Small intestine (tissue), 16 donors: ENCODE measurements at places on chromosomes 6 and 20. TPM values are rescaled to one million over a fixed set of nuclear protein-coding genes. Genes with fewer than 3 reads are reported as not detected.

GRCh38 chr20:36873498-36874189 lies 2.3 kb upstream of the TLDC2 start:
- H3K27me3 ChIP-seq = no peaks in the 10 kb centered on the region
- peak; percentile 93 for DNase-seq
- no peak overlapping the region for H3K4me3 ChIP-seq
- peak overlapping the region; percentile 36 for H3K27ac ChIP-seq

DNA sequence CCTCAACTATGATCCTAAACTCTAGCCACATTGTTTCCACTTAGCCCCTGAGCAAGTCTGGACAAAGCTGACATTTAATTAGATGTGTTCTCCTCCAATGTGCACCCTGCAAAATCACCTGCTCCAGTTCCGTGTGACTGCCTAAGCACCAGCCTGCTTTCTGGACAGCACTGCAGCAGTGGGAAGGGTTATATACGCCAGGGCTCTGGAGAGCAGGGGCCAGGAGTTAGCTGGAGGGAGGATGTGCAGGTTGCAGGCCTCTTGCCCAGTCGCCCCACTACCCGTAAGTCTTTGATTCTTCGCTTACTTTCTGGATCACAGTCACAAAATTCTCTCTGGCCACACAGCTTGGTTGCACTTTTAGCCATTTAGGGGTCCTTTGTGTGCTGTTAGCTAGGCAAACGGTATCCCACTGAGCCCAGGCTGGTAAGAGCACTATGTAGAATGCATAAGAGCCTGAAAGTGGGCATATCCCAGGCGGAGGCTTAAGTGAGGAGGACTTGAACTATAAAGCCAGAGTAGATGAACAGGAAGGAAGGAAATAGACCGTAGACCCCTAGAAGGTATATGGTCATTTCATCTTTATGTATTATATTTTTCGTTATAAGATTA lies 10.7 kb upstream of the PLEKHG1 start:
- H3K36me3 ChIP-seq = no peaks in the 10 kb centered on the region
- H3K4me3 ChIP-seq = no peak overlapping the region

GRCh38 chr6:19879663-19880062 lies 42.5 kb downstream of the ID4 start:
- DNase-seq = no peak
- no peak overlapping the region for H3K4me3 ChIP-seq
- no peaks in the 10 kb centered on the region for H3K36me3 ChIP-seq
- no peaks in the 10 kb centered on the region for H3K4me1 ChIP-seq

DNA sequence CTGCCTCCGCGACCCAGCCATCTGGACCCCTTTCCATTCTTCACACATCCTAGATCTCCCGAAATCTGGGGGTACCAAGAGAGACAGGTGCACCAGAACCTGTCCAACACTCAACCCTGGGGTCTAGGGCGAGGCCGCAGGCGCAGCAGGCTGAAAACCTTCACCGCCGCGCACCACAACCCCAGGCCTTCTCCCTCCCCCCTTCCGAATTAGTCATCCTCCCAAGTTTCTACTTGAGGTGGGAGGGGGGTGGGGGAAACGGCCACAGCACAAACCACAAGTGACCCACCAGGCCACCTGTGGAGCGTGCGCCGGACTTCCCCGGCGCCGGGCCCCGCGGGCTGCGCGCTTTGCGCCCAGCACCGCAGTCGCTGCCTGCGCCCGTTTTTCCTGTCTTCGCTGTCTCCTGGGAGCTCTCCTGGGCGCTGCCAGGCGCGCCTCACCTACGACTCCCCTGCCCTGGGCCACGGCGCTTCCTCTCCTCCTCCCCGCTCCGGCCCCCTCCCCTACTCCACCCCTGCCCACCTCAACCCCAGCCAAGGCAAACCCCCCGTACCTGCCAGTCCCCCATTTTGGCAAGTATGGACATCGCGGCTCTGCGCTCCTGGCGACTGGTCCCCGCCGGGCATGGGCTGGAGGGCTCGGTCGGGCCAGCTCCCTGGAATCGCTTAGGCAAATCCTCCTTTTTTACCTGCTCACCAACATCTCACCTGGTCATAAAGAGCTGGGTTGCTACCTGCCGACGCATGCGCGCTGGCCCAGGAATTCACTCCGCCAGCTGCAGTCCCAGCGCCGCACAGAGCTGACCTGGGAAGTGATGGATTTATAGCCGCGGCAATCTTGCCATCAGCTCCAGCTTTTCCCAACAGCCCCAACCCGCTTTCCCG lies 4.2 kb upstream of the TFAP2A start:
- peaks cover 100% of the 10 kb centered on the region for H3K27me3 ChIP-seq
- H3K36me3 ChIP-seq = no peaks in the 10 kb centered on the region
- no peak overlapping the region for H3K27ac ChIP-seq
- H3K4me1 ChIP-seq = peaks cover 12% of the 10 kb centered on the region
- no peak overlapping the region for H3K4me3 ChIP-seq

DNA sequence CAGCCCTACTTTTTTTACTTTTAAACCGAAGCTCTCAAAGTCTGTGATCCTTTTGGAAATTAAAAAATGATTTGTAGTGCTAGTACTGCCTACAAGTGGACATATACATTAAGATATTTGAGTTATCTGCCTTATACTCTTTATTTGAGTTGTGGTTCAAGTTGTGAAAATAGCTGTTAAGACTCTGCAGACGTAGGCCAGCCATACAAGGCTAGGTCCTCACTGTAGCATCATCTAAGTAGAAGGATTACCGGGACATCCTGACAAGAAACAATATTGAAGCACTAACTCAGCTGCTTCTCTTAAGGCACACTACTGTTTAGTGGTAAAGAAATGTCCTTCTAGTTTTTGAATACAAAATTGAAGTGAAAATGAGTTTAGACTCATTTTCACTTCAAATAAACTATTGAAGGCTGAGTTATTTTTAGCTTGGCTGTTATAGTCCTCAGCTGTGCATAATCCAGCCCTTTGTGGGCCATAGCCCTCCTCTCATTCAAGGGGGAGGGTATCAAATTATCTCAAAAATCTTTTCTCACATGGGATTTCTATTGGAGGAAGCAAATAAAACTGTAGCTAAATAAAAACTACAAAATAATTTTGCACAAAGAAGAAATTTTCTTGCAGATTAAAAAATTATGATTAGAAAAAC lies 68.1 kb downstream of the JAG1 start:
- no peaks in the 10 kb centered on the region for H3K27me3 ChIP-seq
- DNase-seq = no peak
- H3K4me1 ChIP-seq = no peaks in the 10 kb centered on the region
- no peak overlapping the region for H3K4me3 ChIP-seq
- peaks cover 7% of the 10 kb centered on the region for H3K36me3 ChIP-seq
- no peak overlapping the region for H3K27ac ChIP-seq

GRCh38 chr6:136180704-136181511 lies 69.2 kb downstream of the MTFR2 start:
- no peaks in the 10 kb centered on the region for H3K27me3 ChIP-seq
- H3K36me3 ChIP-seq = no peaks in the 10 kb centered on the region
- no peak overlapping the region for H3K4me3 ChIP-seq
- H3K27ac ChIP-seq = no peak overlapping the region

DNA sequence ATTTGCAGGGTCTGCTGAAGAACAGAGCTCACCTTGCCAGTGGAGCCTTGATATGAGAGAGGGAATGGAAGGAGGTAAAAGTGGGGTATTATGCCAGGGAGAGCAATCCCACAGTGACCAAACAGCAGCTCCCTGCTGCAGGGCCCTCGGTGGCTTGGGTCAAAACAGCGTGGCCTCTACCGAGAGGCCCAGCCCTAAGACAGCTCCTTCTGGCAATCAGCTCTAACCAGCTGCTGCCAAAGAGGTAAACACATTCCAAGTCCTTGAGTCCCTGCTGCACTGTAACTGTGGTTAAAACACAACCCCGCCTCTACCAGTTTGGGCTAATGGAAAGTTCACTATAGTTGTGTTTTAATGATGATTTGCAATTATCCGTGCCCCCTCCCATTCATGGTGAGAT lies 1.4 kb upstream of the DAAM2 start:
- no peaks in the 10 kb centered on the region for H3K27me3 ChIP-seq
- no peaks in the 10 kb centered on the region for H3K36me3 ChIP-seq
- no peak overlapping the region for H3K27ac ChIP-seq
- H3K4me1 ChIP-seq = no peaks in the 10 kb centered on the region

DNA sequence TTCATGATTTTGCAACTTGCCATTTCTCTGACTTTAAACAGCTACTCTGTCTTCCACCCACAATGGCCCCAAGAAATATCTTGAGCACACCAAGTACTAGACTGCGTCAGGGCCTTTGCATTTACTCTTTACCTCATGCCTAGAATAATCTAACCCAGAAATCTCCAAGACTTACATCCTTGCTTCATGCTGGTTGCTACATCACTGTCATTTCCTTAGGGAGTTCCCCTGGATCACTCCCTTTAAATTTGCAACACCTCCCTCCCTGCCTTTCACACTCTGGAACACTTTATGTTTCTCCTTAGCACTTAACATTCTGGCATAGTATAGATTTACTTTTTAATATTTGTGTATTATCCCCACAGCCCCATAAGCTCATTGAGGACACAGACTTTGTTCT lies 4.9 kb upstream of the ELOVL5 start:
- peaks cover 4% of the 10 kb centered on the region for H3K27me3 ChIP-seq
- no peak overlapping the region for H3K4me3 ChIP-seq
- DNase-seq = no peak

DNA sequence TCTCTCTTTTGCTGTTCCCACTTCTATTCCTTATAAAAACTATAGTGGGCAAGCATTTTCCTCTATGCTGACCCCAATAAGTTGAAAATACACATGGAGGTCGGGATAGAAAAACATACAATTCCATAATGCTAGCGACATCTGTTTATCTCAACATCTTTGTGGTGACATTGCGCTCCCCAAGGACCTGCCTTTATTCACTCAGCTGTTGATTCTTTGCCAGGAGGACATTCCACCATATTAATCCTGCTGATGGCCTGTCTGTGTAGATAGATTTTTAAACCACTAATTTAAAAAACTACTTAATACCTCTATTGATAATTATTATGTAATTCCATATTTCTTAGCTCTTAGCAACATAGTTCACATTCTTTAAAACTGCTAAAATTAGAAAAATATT lies 555.3 kb upstream of the MAP3K7 start:
- H3K4me1 ChIP-seq = no peaks in the 10 kb centered on the region
- no peak for DNase-seq

DNA sequence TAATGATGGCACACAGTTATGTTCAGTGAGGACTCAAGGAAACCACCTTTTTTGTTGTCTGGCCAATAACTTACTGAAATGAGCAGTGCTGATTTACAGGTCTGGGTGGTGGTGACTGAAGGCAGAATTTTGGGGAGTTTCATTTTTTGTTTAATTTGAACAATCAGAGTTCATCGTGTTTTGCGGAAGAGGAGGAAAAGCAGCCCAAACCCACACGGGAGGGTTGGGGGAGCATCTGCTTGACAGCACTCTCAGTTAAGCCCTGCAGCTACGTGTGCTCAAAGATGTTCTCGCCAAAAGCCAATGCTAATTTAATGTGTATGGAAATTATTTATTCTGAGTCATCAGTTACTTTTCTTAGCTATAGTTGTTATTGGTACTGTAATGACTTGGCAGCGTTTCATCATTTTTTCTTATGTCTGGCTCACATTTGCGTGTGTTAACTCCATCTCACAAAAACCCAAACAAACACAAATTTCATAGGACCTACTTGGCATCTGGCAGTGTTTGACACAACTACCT lies 89.2 kb downstream of the UST start:
- H3K27me3 ChIP-seq = no peaks in the 10 kb centered on the region
- no peaks in the 10 kb centered on the region for H3K36me3 ChIP-seq
- no peak overlapping the region for H3K4me3 ChIP-seq
- DNase-seq = no peak

- H3K27me3 ChIP-seq = peaks cover 2% of the 10 kb centered on the region
- no peak overlapping the region for H3K4me3 ChIP-seq
- no peak for DNase-seq
- H3K4me1 ChIP-seq = no peaks in the 10 kb centered on the region
- H3K36me3 ChIP-seq = no peaks in the 10 kb centered on the region
- no peak overlapping the region for H3K27ac ChIP-seq
These were observed 3.8 kb downstream of the TRIM15 start for GRCh38 chr6:30167101-30167500.

- no peaks in the 10 kb centered on the region for H3K27me3 ChIP-seq
- H3K4me3 ChIP-seq = no peak overlapping the region
- DNase-seq = no peak
- no peaks in the 10 kb centered on the region for H3K36me3 ChIP-seq
- H3K4me1 ChIP-seq = no peaks in the 10 kb centered on the region
These were observed 133.2 kb upstream of the SYNCRIP start for GRCh38 chr6:85775883-85776282.

GRCh38 chr20:49659056-49659455 lies 54.6 kb downstream of the B4GALT5 start:
- no peak overlapping the region for H3K27ac ChIP-seq
- peaks cover 13% of the 10 kb centered on the region for H3K36me3 ChIP-seq
- peaks cover 29% of the 10 kb centered on the region for H3K4me1 ChIP-seq
- no peak for DNase-seq

- DNase-seq = no peak
- no peaks in the 10 kb centered on the region for H3K4me1 ChIP-seq
- no peaks in the 10 kb centered on the region for H3K36me3 ChIP-seq
- H3K27me3 ChIP-seq = no peaks in the 10 kb centered on the region
- no peak overlapping the region for H3K27ac ChIP-seq
These were observed 90.8 kb downstream of the THBS2 start for GRCh38 chr6:169162752-169163407.

The DEFB129 gene
- not detected for polyA plus RNA-seq

The SLC35D3 gene
- polyA plus RNA-seq = 0.81 TPM

The POU5F1 gene
- 0.10 TPM for polyA plus RNA-seq

The VWA7 gene
- 9.8 TPM for polyA plus RNA-seq

The LY6G6D gene
- not detected for polyA plus RNA-seq

The WFDC10B gene
- not detected for polyA plus RNA-seq

The RNGTT gene
- 5.3 TPM for polyA plus RNA-seq

The MICB gene
- 6.1 TPM for polyA plus RNA-seq

The DYNLT2 gene
- 0.89 TPM for polyA plus RNA-seq

The HUS1B gene
- polyA plus RNA-seq = 0.27 TPM

The CCM2L gene
- 2.0 TPM for polyA plus RNA-seq

The ANKRD66 gene
- polyA plus RNA-seq = not detected

The PTPRA gene
- 28.6 TPM for polyA plus RNA-seq
